ENCODE measurements at places on chromosomes 12 and 14.

- DNase-seq = peak; percentile 7
- H3K36me3 ChIP-seq = no peaks in the 10 kb centered on the region
- no peak overlapping the region for H3K27ac ChIP-seq
- no peaks in the 10 kb centered on the region for H3K27me3 ChIP-seq
Measured at GRCh38 chr14:71362282-71362681, 455.0 kb downstream of the PCNX1 start.

DNA sequence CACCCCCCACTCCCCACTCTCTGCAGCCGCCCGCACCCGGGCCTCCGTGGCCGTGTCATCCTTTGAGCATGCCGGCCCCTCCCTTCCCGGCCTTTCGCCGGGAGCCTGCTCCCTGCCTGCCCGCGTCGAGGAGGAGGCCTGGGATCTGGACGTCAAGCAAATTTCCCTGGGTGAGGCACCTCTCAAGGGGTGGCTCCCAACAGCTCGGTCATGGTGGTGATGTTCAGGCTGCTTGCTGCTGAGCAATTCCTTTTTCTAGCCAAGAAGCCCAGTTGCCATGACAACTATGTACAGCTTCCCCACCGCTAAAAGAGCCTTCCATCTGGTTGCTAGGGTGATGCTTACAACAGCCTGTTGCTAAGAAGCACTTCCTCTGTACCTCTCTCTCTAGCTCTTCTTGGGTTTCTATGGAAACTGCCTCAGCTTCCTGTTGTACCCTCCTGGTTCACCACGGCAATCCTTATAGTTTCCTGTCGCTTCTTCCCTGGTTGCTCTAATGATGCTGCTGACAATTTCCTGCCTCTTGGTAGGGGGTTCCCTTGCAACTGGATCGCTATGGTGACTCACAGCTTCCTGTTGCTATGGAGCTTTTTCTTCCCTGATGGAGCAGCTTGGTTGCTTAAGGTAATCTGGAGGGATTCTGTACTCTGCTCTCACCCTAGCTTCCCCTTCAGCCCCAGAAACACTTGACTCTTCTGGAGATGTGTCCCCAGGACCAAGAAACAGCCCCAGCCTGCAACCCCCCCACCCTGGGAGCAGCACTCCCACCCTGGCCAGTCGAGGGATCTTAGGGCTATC lies 11.0 kb downstream of the ZNF219 start:
- no peaks in the 10 kb centered on the region for H3K27me3 ChIP-seq
- DNase-seq = no peak
- H3K36me3 ChIP-seq = peaks cover 97% of the 10 kb centered on the region
- H3K4me1 ChIP-seq = peaks cover 37% of the 10 kb centered on the region
- no peak overlapping the region for H3K4me3 ChIP-seq

GRCh38 chr12:132243596-132244310 lies 85.6 kb downstream of the GALNT9 start:
- no peak for DNase-seq
- no peaks in the 10 kb centered on the region for H3K4me1 ChIP-seq
- peaks cover 31% of the 10 kb centered on the region for H3K27me3 ChIP-seq
- no peaks in the 10 kb centered on the region for H3K36me3 ChIP-seq
- no peak overlapping the region for H3K4me3 ChIP-seq
- H3K27ac ChIP-seq = no peak overlapping the region

GRCh38 chr14:54567639-54568561 lies 972 bp downstream of the SAMD4A start:
- H3K4me1 ChIP-seq = peaks cover 42% of the 10 kb centered on the region
- H3K4me3 ChIP-seq = peak overlapping the region; percentile 90
- H3K27ac ChIP-seq = peak overlapping the region; percentile 100

GRCh38 chr14:30162066-30162465 lies 234.4 kb upstream of the PRKD1 start:
- H3K27ac ChIP-seq = no peak overlapping the region
- no peaks in the 10 kb centered on the region for H3K4me1 ChIP-seq
- no peaks in the 10 kb centered on the region for H3K36me3 ChIP-seq
- H3K27me3 ChIP-seq = no peaks in the 10 kb centered on the region
- no peak overlapping the region for H3K4me3 ChIP-seq
- no peak for DNase-seq

GRCh38 chr14:60346706-60347105 lies 97.7 kb downstream of the PPM1A start:
- H3K4me3 ChIP-seq = no peak overlapping the region
- peaks cover 7% of the 10 kb centered on the region for H3K4me1 ChIP-seq
- no peak overlapping the region for H3K27ac ChIP-seq
- H3K36me3 ChIP-seq = no peaks in the 10 kb centered on the region

Data from esophagus muscularis mucosa (tissue), 4 donors.